ENCODE measurements at places on chromosomes 5 and 9.

GRCh38 chr5:155025895-155026294 is 12.3 kb downstream of the KIF4B start:
- DNase-seq = no peak

- no peak for DNase-seq
Observed at GRCh38 chr9:21340735-21341134, 5.5 kb upstream of the KLHL9 start.

DNA sequence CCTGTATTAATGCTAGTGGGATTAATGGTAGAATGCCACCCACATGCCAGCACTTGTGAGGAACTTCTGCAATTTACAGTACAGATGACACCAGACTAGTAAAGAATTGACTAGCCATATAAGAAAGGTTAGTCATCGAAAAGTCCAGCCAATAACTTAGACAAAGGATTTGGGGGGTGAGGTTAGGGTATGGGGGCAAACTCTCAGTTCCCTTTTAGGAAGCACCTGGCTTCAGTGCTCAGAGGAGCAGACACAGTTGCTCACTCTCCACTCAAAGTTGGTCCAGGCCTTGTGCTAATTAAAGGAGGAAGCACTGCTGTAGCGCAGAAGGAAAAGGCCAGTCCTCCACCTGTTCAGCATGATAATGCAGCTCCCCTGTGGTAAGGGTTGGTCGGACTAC is 25.2 kb downstream of the TGFBR1 start:
- no peak for DNase-seq

DNA sequence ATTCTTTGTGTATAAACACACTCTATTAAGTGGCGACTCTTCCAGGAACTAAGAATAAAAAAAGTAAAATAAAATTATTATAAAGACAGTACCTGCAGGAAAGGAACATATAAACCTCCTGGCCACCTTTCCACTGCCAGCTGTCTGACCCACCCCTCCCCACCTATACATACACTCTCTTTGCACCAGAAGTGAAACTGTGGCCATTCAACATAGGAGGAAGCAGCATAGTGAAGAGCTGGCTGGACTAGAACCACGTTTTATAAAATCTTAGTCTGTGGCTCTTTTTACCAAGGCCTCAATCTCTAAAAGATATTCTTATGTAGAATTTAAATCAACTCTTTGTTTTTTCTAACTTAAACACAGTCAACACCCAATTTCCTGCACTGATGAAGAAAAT is 289.6 kb downstream of the GABRB2 start:
- no peak for DNase-seq

GRCh38 chr5:157366741-157367674 is 93.0 kb upstream of the NIPAL4 start:
- peak; percentile 52 for DNase-seq

- DNase-seq = no peak
Observed at GRCh38 chr5:11084111-11084510, 323.1 kb upstream of the DAP start.

DNA sequence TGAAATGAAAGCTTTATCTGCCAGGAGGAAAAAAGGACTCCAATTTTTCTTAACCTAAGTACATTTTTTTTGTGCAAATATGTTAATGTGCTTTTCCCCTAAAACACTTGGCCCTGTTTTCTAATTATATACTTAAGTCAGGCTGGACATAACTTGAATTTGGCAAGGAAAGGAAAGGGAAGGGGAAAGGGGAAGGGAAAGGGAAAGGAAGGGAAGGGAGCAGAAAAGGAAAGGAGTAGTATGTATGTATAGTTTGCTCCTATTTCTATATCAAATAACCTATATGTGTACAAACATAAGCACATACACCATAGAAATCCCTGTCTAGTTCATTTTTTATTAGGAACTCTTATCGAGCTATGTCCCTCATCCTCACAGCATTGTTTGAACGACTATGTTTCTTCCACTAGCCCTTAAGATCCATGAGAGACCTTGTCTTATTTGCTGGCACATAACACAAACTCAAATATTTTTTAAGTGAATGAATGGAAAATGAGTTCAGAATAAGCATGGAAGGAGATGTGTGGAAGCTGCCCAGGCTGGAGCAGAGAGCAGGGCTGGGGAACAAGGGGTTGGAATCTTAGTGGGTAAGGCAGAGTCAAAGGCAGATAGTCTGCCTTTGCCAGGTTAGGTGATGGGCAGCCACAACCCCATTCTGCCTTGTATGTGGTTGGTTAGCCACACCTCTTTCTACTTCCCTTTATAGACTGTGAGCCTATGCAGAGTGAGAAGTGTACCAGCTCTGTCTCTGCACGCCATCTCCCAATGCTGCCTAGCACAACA is 70.0 kb downstream of the KLHL3 start:
- DNase-seq = no peak

GRCh38 chr5:79002374-79002773 is 17.3 kb upstream of the ARSB start:
- DNase-seq = no peak

DNA sequence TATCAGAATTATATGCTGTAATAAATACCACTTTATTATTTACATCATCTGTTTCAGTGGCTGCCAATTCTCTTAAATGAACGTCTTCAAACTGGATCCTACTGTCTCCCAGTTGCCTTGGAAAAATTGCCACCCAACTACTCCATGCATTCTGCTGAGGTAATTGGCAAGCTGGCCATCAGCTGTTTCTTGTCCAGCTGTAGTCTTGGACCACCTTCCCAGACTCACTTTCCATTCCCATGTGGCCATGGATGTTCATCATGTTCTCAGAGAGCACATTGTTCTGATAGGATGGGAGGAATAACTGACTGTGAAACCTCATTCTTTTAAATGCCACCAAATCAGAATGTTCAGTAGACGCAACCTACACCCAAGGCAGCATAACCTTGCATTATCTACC is 157.5 kb downstream of the DOCK8 start:
- DNase-seq = no peak
